ENCODE measurements at places on chromosomes 11 and 22.

- no peak for DNase-seq
These were observed 41.0 kb downstream of the TRAF6 start for GRCh38 chr11:36469063-36469462.

DNA sequence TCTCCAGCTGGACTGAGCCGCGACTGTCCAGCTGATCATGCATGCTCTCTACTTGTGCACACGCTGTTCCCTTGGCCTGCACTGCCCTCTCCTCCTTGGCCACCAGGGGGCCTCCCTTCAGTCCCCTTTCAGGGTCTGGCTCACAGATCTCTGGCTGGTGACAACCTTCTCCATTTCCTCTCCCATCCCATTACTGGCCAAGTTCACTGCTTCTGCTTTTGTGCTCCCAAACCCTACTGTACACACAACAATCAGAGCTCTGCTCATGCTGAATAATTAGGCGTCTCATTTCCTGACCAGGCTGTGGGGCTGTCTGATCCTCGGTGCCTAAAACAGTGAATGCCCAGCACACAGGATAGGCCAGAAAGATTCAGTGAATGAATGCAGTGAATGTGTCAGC, 224.0 kb upstream of the NARS2 start:
- no peak for DNase-seq

GRCh38 chr11:75477614-75477935, 44.6 kb upstream of the KLHL35 start:
- no peak for DNase-seq

DNA sequence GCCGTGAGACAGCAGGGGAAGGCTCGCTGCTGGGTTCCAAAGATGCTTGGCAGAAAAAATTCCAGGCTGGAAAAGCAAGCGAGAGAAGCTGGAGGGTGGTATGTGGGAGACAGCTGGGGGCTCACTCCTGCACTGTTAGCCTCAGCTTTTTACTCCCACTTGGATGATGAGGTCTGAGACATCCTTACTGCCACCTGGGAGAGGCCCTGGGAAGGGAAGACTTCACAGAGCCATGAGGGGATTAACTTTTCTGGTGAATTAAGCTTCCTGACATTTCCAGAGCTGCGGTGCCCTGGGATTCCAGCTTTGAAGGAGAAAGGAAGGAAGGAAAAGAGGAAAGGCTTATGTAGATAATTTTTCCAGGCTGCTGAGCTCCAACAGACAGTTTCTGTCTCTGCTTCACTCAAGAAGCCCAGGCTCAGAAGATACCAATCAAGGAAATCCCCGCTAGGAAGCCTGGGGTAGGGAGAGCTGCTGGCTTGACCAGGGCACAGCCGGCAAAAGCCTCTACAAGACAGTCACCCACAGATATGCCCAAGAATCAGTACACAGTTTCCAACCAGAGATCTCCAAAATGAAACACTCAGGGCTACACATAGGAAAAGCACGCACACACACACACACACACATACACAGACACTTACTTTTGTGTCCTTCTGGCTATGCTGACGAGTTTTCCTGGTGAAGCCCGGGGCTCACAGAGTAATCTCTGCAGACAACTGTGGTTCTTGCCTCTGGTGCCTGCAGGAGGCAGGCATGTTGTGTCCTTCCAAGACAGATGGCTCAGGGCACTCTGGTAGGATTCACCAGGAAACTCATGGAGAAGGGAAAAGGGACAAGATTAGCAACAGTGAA, 907 bp downstream of the MCHR1 start:
- no peak for DNase-seq

DNA sequence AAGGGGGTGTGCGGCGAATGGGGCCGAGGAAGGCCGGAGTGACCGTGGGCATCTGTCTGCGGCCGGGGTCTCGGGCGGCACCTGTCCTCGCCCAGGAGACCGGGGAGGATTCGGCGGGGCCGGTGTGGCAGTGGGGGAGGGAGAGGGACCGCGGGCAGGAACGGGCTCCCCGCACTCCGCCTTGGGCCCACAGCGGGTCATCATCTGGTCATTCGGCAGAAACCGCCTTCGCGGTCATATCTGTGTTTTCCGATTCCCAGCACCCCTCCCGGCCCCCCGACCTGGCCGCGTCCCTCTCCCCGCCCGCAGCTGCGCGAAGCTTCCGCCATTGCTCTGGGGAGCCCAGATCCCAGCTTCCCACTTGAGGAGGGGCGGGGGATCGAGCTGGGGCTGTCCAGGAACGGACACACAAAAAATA, 824 bp upstream of the CBX6 start:
- DNase-seq, result peak; percentile 66

DNA sequence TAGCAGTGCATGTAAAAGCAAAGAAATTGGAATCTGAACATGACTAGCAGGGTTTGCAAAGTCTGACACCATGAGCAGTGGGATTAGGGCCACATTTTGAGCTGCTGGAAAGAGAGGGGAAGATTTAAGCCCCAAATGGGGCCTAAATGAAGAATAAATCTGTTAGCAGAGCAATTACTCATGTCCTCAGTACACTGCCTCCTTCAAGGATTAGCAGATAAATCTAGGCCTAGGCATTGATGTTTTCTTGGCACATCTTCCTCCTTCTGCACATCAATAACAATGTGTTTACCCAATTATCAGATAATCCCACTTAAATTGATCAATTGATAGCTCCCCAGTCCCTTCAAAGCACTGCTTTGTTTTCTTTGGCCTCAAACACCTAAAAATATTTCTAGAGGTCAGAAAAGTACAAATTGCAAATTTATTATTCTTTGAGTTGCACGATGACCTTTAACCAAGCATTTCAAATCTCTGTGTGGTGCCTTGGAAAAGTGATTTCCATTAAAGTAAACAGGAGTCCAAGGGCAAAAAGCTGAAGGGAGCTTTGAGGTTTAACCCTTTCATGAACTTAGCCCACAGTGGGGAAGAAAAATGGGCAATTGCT, 514.7 kb upstream of the CHORDC1 start:
- DNase-seq, result no peak

GRCh38 chr11:94678901-94679300, 89.3 kb upstream of the AMOTL1 start:
- no peak for DNase-seq

- DNase-seq, result no peak
These were observed 503.2 kb downstream of the MN1 start for GRCh38 chr22:27298332-27298731.

GRCh38 chr11:14617241-14618027, 26.2 kb upstream of the PDE3B start:
- DNase-seq, result no peak

GRCh38 chr11:78622666-78623065, 48.0 kb upstream of the NARS2 start:
- DNase-seq, result no peak

DNA sequence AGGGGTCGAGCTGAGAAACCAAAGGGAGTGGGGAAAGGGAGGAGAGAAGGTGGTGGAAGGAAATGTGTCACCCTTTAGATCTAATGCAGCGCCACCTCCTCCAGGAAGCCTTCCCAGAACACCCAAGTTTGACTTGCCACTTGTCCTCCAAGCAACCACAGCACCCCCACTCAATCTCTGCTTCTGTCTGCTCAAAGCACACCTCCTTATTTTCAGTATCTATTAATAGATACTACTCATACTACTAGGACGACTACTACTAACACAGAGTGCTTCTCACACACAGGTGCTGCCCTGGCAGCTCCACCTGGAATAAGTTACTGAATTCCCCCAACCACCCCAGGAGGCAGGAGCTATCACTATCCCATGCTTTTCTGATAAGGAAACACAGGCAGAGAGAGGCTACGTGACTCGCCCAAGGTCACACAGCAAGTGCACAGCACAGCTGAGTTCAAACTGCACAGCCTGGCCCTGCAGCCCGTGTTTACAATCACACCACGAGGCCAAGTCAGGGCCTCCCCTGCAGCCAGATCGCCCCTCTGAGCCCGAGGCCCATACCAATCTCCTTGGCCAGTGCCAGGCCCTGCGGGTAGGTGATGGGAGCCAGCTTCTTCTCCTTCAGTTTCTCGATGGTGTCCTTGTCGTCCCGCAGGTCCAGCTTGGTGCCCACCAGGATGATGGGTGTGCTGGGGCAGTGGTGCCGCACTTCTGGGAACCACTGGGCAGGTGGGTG, 13.2 kb downstream of the RAC2 start:
- DNase-seq, result no peak

DNA sequence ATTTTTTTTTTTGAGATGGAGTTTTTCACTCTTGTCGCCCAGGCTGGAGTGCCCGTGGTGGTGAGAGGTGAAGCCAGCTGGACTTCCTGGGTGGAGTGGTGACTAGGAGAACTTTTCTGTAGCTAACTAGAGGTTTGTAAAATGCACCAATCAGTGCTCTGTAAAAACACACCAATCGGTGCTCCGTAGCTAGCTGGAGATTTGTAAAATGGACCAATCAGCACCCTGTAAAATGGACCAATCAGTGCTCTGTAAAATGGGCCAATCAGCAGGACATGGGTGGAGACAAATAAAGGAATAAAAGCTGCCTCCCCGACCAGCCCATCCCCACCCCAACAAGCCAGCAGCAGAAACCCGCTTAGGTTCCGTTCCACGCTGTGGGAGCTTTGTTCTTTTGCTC, 4.4 kb upstream of the RAPSN start:
- DNase-seq, result no peak

- no peak for DNase-seq
These were observed 128.0 kb downstream of the DSCAML1 start for GRCh38 chr11:117669062-117669461.

GRCh38 chr11:68749229-68750123, 1.8 kb downstream of the TESMIN start:
- no peak for DNase-seq

Measured in upper lobe of left lung (tissue), 6 donors.